ENCODE measurements at places on chromosomes 5 and 9.

DNA sequence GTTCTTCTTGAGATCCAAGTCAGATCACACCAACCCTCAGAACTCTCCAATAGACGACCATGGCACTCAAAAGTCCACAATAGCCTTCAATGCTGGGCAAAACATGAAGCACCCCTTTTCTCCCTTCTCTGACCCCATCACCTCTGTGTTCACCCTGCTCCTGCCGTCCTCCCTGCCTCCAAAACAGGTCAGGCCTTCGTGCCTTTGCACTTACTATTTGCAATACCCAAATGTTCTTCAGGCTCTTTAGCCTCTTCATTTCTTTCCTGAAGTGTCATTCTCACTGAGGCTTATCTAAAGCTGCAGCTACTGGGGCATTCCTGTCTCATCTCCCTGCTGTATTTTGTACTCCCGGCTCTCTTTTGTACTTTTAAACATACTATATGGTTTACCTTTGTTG, 2.0 kb upstream of the ROPN1L start:
- DNase-seq = no peak

DNA sequence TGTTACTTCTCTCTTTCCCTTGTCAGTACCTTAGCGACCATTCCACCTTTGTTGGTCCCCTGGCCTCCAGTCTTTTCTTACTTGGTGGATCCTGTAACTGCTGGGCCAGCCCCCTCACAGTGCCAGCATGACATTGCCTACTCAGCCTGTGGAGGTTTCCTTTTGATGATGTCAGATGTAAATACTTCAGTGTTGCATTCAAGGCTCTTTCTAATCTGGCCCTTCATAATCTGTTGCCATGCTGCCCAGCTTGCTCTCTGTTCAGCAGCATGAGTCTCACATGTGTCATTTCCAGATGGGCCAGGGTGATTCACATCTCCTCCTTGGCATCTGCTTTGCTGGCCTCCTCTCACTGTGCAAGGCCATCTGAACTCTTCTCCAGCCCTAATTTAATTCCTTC, 57.1 kb downstream of the MAST4 start:
- DNase-seq = peak; percentile 58

DNA sequence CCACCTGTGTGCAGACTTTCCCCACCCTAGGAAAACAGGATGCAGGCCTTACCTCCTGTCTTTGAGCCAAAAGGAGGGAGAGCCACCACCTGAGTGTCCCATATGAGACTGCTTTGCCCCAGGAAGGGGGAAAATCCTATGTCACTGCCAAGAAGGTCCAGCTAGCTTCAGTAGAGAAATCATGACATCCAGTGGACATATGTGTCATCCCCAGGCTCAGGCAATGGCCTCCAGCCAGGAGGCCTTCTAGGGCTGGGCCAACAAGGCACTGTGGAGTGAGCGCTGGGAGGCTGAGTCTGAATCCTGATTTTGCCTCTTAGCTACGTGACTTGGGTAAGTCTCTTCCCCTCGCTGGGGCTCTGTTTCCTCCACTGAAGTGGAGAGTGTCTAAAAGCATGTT, 60.2 kb downstream of the SMIM23 start:
- DNase-seq = no peak

DNA sequence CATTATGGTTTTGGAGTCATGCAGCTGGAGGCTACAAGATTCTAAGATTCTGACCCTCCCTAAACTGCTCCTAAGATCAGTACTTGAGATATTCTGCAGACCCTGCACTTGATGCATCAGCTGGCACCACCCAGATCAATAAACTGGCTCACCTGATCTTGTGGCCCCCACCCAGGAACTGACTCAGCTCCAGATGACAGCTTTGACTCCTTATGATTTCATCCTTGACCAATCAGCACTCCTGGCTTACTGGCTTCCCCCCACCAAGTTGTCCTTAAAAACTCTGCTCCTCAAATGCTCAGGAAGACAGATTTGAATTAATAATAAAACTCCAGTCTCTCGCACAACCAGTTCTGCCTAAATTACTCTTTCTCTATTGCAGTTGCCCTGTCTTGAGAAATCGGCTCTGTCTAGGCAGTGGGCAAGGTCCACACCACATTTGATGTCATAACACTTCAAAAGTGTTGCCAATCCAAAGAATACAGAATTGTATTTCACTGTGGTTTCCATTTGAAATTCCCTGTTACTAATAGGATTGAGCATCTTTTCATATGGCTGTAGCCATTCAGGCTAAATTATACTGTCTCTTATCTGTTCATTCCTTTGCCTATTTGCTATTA, 14.8 kb upstream of the SLC30A5 start:
- no peak for DNase-seq

DNA sequence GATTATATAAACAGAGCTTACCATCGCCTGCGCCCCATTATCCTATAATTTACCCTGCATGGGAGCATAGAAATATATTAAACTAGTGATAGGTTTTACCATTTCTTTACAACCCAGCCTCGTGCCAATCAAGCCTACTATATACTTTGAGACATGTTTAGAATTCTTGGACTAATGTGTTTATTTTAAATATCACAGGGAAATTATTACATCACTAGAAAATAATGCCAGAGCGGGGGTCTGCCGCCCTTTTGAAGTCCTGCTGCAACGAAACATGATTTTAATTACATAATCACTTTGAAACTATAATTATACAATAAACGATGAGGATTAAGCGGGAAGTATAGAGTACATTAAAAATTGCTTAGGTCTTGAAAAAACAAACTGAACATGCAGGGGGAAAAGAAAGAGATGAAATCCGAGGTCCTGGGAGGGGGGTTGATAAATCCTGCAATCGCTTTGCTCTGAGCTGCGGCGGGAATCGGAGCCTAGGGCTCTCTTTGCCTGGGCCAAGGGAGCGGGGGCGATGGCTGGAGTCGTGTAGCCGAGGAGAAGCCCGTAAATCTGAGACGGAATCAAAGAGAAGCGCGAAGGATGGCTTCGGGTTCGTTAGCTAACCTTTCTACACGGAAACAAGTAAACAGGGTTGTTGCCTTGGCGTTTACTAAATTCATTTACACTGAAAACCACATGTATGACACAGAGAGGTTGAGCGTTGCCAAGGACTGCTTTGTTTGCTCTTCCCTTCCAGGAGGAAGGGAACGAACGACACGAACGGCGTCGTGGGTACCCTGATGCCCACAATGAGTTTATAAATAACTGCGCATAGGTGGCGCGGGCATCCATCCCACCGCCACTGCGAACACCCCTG, 127.6 kb downstream of the TMEM174 start:
- DNase-seq = no peak

DNA sequence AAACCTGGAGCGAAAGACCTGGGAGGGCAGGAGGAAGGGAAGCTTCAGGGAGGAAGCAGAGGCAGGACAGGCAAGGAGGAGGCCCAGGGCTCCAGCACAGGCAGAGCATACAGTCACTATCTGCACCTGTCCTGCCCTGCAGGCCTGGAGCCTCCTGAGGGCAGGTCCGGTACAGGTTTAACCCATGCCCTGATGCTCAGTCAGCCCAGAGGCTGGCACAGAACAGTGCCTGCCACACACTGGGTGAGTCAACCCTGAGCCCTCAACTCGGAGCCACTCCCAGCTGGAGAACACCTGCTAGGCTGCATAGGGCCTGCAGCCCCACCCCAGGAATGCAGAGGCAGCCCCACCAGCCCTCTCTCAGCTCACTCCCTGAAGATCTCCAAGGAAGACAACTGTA, 161.5 kb upstream of the PHYKPL start:
- no peak for DNase-seq

GRCh38 chr9:114897196-114897595, 33.2 kb downstream of the TNFSF8 start:
- DNase-seq = no peak

DNA sequence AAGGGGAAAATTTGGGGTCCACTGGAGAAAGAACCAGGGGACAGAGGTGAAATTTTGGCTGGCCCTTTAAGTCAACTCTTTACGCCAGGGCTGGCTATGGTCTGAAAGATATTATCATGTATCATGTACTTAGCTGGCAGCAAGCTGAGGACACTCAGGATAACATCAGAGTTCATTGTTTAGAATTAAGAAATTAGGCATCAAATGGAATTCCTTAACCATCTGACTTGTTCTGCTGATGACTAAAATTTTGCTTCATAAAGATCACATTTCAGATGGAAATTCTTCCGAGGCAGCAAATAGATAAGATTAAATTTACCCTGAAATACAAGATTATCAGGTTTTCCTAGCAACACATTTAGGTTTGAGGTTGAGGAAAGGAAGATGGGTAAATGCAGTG, 269.4 kb upstream of the KLF9 start:
- DNase-seq = no peak

GRCh38 chr5:9056046-9056445, 489.8 kb downstream of the SEMA5A start:
- no peak for DNase-seq

GRCh38 chr9:13860019-13860418, 453.9 kb downstream of the NFIB start:
- no peak for DNase-seq

GRCh38 chr5:360257-361027, 38.9 kb downstream of the AHRR start:
- no peak for DNase-seq

- DNase-seq = no peak
Observed at GRCh38 chr9:126796758-126797157, 8.1 kb upstream of the ZBTB43 start.

GRCh38 chr9:123957168-123957721, 27.3 kb upstream of the DENND1A start:
- no peak for DNase-seq

DNA sequence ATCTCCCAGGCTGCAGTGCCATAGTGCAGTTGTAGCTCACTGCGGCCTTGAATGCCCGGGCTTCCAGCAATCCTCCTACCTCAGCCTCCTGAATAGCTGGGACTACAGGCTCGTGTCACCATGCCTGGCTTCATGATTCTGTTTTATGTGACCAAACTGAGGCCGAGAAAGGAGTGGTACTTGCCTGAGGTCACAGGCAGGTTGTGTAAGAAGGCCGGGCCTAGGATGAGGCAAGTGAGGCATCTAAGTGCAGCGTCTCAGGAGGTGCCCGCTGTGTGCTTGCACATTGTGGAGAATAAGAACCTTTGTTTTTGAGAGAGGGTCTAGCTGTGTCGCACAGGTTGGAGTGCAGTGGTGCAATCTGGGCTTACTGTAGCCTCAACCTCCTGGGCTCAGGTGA, 2.1 kb upstream of the NDST1 start:
- no peak for DNase-seq

DNA sequence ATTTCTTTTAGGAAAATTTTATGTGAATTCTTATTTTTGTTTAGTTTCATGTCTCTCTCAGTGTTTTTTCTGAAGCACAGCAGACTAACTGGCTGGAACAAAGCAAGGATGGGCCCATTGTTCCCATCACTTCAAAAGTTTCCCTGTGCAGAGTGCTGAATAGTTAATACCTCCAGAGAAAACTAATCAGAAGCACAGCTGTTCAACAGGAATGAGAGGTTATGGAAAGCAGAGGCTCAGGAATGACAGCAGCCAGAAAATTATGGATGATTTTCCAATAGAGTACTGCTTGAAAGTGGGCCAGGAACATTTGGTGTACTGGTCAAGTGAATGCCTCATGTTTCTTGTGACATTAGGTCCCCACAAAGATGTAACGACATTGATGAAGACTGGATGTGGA, 173.0 kb upstream of the TARS1 start:
- DNase-seq = no peak

- DNase-seq = peak; percentile 67
Observed at GRCh38 chr5:137836298-137836697, 31.4 kb upstream of the MYOT start.

- no peak for DNase-seq
Observed at GRCh38 chr9:128120061-128120740, 7.3 kb downstream of the PTGES2 start.

DNA sequence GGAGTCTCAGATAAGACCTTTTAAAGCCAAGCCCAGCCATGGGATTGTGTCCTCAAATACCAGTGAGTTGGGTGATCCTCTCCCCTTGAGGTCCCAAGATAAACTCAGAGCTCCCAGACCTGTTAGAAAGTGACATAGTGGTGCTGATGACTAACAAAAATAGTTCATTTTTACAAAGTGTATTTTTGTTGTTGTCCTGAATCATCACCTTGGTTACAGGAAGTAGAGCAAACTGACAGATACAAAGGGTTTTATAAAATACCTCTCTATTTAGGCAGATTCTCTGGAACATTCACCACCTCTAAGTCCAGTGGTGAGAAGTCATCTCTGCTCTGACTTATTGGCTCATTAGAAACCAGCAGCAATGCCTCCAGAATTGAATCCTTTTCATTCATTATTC, 259.3 kb downstream of the CEMIP2 start:
- DNase-seq = no peak

GRCh38 chr5:92687821-92688722, 892.9 kb downstream of the NR2F1-AS1 start:
- no peak for DNase-seq

DNA sequence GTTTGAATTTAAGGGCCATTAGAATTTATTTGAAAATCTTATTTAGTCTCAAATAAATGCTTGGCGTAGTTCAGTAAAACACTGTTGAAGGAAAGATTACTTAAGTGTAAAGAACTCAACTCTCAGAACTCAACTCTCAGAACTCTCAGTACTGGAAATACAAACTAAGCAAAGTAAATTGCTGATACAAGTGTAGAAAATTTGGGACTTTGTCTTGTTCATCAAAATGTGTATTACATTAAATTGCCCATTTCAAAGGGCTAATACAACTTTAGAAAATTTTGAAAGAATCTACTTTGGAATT, 99.4 kb downstream of the CSNK1G3 start:
- DNase-seq = no peak

GRCh38 chr9:88052321-88052965, 78.1 kb upstream of the CDK20 start:
- no peak for DNase-seq

DNA sequence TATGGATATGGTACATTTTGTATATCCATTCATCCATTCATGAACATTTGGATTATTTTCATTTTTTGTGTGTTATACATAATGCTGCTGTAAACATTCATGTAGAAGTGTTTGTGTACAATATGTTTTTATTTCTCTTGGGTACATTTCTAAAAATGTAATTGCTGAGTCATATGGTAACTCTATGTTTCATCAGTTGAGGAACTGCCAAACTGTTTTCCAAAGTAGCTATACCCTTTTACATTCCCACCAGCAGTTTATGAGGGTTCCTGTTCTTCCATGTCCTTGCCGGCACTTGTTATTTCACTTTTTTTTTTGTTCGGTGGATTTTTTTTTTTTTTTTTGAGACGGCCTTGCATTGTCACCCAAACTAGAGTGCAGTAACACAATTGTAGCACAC, 54.0 kb upstream of the MCCC2 start:
- no peak for DNase-seq

GRCh38 chr5:64666078-64666477, 24.2 kb upstream of the SHISAL2B start:
- no peak for DNase-seq

DNA sequence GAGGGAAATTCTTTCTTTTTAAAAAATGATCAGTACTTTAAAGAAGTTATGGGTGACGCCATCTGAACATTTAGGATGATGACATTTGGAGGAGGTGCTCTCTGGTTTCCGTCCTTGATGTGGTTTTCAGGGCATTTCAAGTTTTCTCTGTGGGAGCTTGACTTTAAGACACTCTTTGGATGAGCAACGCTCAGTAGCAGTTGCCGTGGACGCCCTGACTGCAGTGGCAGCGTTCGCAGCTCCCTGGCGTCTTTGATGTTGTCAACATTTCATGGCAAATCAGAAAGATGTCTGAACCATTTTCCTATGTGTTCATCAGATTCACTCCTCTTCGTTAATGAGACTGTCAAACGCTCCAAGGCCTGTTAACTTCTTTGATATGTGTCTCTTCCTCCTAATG, 86.1 kb downstream of the ZNF354C start:
- no peak for DNase-seq

GRCh38 chr5:8773046-8773615, 772.7 kb downstream of the SEMA5A start:
- DNase-seq = no peak

GRCh38 chr9:136211006-136211405, 6.1 kb upstream of the LHX3 start:
- no peak for DNase-seq
